Esophagus squamous epithelium (tissue), 5 donors: ENCODE measurements at places on chromosomes 16 and 17.

GRCh38 chr17:48429156-48429555 lies 858 bp downstream of the SKAP1 start:
- DNase-seq = no peak

GRCh38 chr17:45771271-45771959 lies 12.7 kb upstream of the CRHR1 start:
- no peak for DNase-seq

DNA sequence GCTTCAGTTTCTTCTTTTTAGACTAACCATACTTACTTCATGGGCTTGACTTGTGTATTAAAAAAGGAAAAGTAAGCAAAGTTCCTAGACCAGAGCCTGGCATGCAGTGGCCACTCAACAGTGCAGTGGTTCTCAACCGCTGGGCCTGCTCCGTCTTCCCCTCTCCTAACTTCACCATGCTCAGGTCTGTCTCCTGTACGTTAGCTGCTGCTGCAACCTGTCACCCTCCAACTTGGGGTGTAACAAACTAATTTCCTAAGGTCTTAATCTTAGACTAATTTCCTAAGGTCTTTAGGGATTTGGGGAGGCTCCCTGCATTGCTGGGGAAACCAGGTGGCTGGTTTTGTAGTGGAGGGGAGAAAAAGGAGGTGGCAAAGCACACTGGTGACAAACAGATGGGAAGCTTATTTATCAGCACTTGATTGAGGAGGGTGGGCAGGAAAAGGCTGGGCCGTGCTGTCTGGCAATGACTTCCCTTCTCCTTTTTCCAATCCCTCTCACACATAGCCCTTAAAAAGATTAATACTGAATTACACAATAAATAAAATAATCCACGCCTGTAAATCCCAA lies 2.2 kb upstream of the ARL4D start:
- no peak for DNase-seq

DNA sequence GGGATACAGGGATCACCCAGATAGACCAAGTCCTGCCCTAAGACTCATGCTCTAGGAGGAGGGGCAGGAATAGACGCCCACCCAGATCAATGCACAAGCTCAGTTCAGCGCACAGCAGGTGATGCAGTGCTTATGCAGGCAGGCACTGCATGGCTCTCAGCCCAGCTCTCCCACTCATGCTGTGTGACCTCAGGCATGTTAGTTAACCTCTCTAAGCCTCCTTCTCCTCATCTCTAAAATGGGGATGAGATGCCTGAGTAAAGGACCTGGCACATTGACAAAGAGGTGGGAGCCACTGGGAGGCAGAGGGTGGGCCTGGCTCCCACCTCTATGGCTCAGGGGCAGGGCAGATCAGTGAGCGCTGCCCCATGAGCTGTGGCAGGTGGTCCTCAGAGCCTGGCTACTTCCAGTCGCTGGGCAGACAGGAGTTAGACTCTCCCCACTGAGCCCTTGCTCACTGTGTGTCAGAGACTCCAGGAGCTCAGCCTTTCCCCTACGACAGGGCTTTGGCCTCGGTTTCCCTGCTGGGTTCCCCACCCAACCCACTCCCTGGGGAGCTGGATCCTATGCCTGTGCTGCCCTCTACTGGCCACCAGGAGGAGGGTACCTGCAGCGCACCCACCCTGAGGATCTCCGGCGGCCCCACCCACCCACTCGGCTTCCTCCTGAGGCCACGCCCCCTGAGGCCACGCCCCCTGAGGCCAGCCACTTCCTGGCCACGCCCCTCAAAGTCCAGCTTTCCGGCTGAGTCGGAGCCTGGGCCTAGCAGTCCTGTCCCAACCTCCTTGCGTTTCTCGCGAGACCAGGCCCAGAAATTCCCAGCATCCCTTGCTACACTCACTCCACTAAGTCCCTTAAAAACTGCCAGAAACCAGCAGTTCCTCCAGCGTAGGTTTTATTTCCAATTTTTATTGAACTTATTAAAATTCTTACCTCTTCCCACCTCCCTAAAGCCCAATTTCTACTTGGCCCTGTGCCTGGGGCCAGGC lies 196.1 kb downstream of the GSG1L start:
- DNase-seq = no peak

DNA sequence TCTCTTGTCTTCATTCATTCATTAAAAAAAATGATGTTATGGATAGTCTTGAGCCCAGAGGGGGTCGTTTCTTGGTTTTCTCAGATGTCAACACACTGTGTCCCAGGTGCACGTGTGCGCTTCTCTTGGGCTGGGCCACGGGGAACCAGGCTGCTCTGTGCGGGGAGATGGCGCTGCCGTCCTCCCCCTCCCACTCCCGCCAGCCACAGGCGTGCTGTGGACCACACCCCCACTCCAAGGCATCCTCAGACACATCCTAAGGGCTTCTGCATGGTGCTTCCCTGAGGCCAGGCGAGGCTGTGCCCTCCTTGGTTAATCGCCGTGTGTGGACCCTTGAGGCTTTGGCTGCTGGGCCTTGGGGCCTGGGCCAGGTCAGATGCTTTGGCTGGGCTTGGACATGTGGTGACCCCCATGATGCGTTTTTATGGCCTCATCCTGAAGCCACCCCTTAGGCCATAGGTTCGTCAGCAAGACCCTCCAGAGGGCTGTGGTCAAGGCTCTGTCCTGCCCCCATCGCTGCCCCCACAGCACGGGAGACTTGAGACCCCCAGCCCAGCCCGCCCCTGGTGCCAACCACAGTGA lies 245.7 kb upstream of the CIBAR2 start:
- no peak for DNase-seq

DNA sequence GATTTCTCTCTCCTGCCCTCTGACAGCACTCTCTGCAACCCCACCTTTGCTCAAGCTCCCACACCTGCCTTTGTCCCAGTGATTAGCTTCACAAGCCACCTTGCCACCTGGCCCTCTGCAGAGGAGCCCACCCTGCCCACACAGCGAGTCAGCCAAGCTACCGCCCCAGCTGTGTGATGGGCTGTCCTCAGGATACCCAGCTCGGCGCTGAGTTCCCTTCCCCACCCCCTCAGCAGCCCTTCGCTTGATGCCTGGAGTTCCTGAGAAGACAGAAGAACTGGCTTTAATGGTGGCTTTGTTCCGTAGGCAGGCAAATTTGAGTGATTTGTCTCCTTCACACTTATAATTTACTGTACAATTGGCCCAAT lies 266.4 kb downstream of the CBLN1 start:
- DNase-seq = no peak

DNA sequence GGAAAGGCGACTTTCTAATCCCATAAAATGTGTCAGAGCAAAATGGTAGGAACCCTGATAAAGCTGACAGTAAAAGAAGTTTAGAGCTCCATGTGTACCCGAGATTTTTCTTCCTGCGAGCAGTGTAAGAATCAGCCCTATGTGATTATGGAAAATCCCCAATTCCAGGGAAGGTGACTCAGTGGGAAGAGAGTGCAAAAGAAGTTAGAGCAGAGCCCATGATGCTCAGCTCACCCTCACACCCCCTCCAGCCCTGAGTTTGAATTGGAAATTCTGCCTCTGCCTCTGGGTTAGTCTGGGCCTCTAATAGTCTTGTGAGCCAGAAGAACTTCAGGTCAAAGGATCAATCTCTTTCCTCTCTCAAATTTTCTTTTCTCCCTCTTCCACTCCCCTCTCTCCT lies 12.5 kb downstream of the C17orf78 start:
- DNase-seq = no peak

GRCh38 chr17:80673152-80673920 lies 128.7 kb downstream of the RPTOR start:
- no peak for DNase-seq

- no peak for DNase-seq
Measured at GRCh38 chr17:5560361-5560988, 23.8 kb downstream of the NLRP1 start.

GRCh38 chr17:83091257-83092141 lies 12.1 kb downstream of the METRNL start:
- no peak for DNase-seq

GRCh38 chr16:89045181-89045815 lies 48.4 kb upstream of the ACSF3 start:
- DNase-seq = no peak

GRCh38 chr16:67825119-67825518 lies 17.0 kb upstream of the THAP11 start:
- DNase-seq = no peak

DNA sequence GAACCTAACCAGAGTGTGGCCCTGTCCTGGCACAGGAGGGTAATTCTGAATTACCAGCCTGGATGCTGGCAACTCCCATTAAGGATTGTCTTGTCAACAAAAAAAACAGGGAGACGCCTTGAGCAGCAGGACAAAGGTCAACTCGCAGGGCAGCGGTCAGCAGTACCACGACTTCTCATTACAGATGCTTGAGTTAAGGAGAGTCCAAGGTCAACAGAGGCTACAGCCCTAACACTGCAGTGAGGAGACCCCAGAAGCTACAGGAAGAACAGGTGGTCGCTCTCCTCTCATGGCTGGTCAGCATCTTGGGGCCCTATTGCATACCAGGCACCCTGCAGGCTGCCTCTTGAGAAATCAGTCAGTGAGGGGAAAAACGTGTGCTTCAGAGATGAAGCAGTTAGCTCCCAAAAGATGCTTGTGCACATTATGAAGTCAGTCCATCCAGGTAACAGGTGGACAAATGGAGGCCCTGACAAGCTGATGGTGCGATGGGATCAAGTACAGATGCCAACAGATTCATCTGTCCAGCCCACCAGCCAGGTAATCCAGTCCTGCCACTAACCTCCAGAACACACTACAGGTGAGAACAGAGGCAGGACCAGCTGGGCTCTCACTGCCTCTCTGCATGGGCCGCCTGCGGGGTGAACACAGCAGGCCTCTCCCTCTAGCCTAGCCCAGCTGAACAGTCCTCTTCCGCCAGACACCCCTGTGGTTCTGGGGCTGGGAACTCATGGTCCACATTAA lies 4.2 kb downstream of the CSNK1D start:
- no peak for DNase-seq
